ENCODE measurements at places on chromosomes 4 and X. TPM values are rescaled to one million over a fixed set of nuclear protein-coding genes. Genes with fewer than 3 reads are reported as not detected.

DNA sequence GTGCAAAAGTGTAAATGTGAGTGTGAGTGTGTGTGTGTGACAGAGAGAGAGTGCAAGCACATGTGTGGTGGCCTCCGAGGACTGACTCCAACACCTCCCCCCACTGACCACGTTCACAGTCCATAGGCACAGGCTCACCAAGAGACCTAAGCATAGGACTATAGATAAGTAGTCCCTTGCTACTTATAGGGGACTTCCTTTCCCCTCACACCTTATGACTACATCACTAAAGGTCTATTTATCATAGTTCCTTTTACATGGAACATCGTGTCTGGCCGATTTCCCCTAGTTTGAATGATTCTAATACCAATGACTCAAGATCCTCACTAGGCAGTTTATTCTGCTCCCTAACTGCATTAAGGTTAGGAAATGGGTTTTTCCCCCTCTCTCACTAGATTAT is 17.8 kb downstream of the FRMPD3 start:
- DNase-seq = no peak

GRCh38 chrX:96081891-96082290 is 602.8 kb upstream of the DIAPH2 start:
- DNase-seq = no peak

GRCh38 chr4:102318105-102318504 is 27.2 kb downstream of the SLC39A8 start:
- no peak for DNase-seq

DNA sequence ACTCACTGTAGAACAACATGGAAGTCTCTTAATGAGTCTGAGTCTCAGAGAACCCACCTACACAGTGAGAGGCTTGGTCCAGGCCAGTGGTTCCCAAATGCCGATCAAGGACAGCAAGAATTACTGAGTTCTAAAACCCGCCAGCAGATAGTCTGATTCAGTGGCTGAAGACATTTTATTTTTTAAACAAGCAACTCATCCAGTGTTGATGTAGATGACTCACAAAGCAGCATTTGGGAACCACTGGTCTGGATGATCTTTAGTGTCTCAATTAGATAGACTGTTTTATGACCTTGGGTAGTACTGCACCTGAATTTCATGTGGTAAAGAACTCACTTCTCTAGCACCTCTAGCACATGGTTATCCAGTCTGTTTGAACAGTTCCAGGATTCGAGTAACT is 193.6 kb downstream of the FBXW7 start:
- DNase-seq = no peak

DNA sequence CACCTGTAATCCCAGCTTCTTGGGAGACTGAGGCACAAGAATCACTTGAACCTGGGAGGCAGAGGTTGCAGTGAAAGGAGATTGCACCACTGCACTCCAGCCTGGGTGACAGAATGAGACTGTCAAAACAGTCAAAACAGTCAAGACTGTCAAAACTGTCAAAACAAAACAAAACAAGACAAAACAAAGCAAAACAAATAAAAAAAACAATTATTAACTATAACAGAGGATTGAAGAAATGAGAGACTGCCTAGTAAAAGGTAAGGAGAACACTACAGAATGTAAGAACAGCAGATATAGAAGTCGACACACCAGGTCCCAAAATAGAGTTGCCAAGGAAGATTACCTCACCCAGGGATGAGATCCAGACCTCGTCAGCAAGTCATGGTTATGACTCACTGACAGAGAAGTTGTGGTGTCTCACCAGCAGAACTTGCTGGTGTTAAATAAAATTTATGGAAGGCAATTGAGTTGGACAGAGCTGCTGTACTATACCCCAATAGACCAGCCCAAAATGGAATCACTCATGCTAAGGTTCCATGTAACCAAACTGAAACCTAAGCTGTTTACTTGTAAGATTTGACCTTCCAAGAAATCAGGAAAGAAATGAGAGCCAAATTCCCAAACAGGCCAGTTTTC is 32.1 kb upstream of the GK start:
- no peak for DNase-seq

DNA sequence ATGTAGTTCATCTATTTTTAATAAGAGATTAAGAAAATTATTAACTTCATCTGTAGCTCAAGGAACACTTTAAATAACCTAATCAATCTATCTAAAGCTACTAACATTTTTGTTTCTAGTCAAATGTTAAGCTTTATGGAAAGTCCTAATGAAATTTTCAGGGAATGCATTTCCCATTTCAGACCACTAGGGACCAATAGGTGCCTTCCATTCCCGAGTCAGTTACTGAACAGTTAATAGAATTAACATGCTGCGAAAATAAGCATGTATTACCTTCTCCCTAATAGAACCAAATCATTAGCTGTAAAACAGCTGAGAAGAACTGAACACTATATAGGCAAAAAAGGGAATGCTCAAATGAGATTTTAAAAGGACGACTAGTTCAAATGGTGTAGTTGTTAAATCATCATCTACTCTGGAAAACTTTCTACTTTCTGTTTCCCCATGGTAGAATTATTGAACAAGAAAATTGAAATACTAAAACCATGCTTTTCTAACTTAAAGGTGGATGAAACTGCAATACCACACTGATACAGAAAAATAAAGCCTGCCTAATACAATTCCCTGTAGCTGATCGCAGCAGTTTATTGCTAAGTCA is 22.5 kb downstream of the STX18 start:
- no peak for DNase-seq

- DNase-seq = no peak
These were observed 234.1 kb downstream of the CPE start for GRCh38 chr4:165612936-165613335.

DNA sequence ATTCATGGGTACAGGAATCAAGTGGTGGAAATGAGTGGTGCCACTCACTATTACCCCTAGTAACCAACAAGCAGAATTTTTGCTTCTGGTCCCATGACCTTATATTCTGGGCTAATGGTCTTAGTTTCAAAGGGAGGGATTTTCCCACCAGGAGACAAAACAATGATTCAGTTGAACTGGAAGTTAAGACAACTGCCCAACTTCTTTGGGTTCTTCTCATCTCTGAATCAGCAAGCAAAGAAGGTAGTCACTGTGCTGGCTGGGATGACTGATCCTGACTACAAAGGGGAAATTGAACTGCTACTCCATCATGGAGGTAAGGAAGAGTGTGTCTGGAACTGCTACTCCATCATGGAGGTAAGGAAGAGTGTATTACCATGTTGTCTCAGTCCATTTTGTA is 87.2 kb downstream of the IL13RA2 start:
- no peak for DNase-seq

DNA sequence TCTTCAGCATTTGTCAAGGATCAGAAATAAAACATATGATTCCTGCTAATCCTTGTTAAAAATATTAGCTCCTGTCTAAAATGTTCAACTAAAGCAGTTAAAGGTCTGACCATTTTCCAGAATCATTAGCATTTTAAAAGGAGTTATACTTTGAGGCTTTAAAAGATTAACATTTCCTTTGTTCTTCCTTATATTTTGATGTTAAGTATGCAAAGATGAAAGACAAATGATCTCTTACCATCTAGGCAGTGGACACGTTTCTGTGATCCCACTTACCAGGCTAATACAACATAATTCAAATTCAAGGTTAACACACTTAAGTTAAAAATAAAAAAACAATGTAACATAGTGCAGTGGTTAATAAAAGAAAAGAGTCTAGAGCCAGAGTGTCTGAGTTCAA is 61.8 kb upstream of the COX18 start:
- DNase-seq = no peak

- no peak for DNase-seq
These were observed 499.3 kb upstream of the CT83 start for GRCh38 chrX:116961872-116962582.

DNA sequence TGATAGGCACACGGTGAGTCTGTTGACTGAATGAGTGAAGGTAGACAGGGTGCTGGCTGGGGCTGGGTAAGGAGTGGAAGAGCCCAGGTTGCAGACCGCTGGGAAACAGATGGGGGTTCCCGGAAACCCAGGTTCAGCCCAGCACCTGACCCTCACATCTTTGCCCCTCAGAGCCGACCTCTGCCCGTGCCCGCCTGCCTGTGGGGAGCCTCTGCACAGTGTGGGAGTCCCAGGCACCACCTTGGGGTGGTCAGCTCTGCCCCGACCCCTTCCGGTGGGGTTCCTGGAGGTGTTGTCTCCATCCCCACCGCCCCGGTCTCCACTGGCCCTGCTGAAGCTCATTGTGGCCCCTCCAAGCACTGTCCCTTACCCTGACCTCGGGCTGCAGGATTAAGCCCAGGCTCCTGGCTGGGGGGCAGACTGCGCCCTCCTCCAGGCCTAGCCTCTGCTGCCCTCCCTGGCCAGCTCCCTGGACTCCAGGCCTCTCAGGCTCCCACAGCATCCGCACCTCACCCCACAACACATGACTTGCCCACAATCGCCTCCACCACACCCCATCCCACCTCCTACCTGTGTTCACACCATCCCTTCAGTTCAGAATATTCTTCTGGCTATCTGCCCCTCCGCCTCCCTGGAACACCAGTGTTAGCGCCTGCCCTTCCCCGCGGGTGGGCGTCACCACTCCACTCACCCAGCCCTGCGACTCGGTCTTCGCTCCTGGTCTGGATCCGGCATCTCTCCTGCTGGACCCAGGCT is 21.4 kb downstream of the HMX1 start:
- no peak for DNase-seq

DNA sequence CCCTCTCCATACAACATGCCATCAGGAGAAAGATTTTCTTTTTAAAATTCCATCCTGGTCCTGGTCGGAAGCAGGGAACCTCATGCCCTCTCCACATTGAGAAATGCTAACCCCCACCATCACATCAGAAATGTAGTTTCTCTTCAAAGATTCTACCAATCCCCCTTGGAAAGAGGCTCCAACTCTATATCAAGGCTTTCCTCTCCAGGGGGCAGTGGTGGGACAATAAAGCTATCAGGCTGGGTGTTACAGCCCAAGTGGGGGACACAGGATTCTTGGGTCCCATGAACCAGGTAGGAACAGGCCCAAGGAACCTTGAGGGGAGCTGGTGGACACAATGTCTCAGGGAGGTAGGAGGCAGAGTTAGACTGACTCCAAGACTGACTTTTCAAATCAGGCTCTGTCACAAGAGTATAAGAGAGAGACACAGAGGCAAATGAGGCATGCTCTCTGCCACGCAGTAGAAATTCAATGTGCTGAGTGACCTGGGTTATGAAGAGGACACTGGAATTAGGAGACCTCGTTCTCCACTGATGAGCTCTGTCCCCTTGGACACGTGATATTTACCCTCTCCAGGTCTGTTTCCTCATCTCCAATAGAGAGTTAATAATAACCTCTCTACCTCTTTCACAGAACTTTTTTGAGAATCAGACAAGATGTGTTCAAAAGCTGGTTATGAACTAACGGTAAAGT is 4.5 kb downstream of the GJB1 start:
- no peak for DNase-seq

GRCh38 chr4:13481569-13481968 is 2.6 kb downstream of the RAB28 start:
- DNase-seq = no peak

DNA sequence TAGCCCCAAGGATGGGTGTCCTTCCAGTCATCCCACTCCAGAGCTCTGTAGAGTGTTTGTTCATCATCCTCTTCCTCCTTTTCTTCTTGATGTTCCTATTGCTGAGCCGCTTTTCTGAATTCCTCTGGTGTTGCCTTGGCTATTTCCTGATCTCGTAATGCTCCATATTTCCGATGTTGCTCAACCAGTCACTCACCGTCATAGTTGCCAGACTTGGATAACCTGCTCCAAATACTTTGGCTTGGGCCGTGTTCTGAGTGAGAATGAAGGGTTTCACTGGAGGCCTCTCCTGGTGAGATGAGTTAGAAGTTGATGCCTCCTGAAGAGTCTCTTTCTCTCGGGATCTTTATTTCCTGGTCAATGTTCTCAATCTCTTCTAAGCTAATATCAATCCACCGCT is 27.8 kb upstream of the HNRNPD start:
- no peak for DNase-seq

DNA sequence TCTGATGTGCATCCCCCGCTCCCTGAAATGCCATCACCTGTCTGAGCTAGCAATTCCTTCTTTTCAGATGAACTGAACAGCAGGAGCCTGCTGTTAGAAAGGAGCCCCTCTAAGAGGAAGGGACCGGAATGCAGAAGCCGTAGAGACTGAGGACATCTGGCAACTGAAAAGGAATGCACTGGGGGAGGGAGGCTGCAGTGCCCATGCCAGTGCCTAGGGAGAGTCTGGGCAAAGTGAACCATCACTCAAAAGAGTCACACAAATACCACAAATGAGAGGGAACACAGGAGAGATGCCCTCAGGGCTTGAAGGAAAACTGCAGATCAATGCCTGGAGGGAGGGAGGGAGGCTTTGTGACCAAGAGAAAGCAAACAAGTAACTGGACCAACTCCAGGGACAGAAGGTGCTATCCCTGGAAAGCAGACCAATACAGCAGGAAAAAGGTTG is 93.9 kb upstream of the CBR4 start:
- peak; percentile 38 for DNase-seq

DNA sequence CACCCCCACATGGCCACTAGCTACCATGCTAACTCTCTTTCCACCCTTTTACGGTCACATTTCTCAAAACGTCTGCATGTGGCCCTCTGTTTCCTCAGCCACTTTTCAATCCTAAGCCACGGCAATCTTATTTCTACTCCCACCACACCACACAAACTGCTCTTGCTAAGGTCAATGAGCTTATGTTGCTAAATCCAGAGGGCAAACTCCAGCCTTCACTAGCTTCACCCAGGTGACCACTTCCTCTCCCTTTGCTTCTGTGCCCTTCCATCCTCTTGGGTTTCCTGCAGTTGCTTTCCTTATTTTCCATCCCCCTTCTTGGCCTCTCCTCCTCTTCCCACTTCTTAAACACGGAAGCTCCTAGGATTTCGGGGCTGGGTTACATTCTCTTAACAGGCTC is 16.5 kb downstream of the CETN2 start:
- no peak for DNase-seq

GRCh38 chr4:24583451-24584210 is 723 bp downstream of the DHX15 start:
- DNase-seq = peak; percentile 54

DNA sequence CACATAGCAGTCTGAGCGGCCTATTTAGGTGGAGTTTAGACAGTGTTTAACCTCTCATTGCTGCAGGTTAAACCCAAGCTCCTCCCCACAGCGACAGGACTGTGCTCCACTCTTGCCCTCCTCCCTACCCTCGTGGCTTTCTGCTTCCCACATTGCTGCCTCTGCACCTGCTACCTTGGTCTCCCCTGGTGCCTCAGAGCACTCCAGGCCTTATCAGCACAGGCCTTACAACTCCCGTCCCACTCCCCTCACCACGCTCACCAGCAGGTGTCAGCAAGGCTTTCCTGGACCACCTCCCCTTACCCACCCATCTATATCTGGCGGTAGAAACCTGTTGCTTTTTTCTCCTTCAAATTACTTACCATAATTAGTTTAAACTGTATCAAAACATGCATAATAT is 18.6 kb downstream of the HELT start:
- DNase-seq = no peak

- DNase-seq = no peak
These were observed 43.7 kb upstream of the XK start for GRCh38 chrX:37641859-37642258.

Gene ATP2B3
- not detected for total RNA-seq

Gene KANTR
- total RNA-seq = 12.2 TPM

Gene PPEF2
- total RNA-seq = not detected

Gene AMOT
- total RNA-seq = 7.3 TPM

Gene MAGEB10
- not detected for total RNA-seq

Gene CCDC120
- 13.8 TPM for total RNA-seq

Gene NAT8L
- 18.8 TPM for total RNA-seq

Gene AADAT
- total RNA-seq = 4.4 TPM

Gene USP17L29
- total RNA-seq = not detected

Gene SPANXD
- not detected for total RNA-seq

Gene RHOXF1
- total RNA-seq = not detected

Gene VEGFD
- not detected for total RNA-seq

Gene MBNL3
- total RNA-seq = 14.8 TPM

Gene TRIML1
- not detected for total RNA-seq

Gene GPR34
- 4.9 TPM for total RNA-seq

Data from body of pancreas (tissue), 4 donors.